AG20443 (cell line): ENCODE measurements at places on chromosomes 1 and 21.
A peak's percentile ranks its signal among the peaks of the same experiment; 100 is the strongest.

DNA sequence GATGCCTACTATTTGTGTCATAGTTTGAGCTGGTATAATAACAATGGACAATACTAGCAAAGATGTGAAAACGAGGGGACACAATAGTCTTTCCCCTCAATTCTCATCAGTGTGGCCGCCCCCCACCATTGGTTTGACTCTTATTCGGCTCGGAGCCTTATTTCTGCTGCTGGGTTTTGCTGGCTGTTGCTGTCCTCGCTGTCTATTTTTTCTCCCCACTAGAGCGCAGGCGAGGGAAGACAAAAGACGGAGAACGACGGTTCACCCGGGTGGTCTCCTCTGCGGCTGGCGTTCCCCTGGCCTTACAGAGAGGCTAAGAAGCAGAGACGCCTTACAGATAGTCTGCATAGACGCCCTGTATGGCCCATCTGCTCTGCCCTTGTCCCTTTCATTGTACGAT lies 19.4 kb downstream of the CLIC6 start:
- DNase-seq = peak; percentile 53

- DNase-seq = no peak
Observed at GRCh38 chr1:12657060-12657884, 13.4 kb downstream of the AADACL4 start.

DNA sequence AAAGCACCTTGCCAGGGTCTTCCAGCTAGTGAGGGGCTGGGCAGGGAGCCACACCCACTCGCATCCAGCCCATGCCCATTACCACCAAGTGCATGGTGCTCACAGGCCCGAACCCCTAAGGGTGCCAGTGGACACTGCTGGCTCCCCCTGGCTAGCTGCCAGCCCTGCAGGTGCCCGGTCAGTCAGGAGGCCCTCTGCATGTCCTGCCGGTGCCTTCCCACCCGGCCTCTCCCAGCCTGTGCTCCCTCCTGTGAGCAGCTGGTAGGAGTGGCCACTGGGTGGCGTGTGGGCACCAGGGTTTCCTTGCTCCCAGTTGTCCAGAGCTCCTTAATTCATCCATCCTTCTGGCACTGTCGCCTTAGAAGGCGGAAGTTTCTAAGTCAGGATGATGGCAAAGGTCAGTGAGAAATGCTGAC lies 33.4 kb downstream of the QSOX1 start:
- peak; percentile 80 for DNase-seq

DNA sequence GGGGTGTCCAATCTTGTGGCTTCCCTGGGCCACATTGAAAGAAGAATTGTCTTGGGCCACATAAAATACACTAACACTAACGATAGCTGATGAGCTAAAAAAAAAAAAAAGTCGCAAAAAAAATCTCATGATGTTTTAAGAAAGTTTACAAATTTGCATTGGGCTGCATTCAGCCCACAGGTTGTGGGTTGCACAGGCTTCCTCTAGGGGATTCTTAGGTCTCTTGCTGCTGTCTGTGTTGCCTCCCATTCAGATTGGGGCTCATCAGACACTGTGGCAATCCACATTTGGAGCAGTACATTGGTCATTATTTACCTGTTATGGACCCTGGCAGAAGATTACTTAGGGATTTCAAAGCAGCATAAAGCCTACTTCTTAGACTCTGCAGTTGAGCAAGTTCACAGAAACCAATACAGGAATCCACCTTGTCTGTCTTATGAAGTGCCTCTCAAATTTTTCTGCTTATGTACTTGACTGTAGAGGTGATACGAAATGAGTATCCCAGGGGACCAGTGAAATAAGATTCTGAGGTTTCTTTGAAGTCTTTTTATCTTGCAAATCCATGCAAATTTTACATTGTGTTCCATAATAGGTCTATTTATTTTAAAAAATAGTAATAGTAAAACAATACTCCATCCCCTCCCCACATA lies 205.5 kb downstream of the RPS6KC1 start:
- DNase-seq = no peak

- no peak for DNase-seq
Observed at GRCh38 chr1:225815526-225816178, 5.7 kb downstream of the EPHX1 start.

- no peak for DNase-seq
Observed at GRCh38 chr1:243435836-243436235, 180.0 kb downstream of the SDCCAG8 start.

DNA sequence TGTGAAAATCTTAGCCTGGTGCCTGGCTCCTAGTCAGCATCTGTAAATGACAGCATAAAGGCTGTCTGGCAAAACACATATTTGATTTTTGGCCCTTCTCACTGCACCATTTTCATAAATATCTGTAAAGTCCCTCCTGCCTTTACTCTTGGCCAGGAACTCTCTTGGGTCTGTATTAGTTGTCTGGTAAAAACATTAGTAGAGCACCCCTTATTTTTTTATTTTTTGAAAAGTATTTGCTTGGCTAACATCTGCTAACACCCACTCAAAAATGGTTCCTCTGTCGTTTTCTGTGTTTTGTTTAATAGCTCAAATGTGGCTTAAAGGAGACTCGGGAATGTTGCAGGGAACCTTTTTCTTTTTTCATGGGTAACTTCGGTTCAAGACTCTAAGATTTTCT lies 293.4 kb downstream of the HMCN1 start:
- DNase-seq = no peak

GRCh38 chr21:40678681-40679284 lies 168.2 kb downstream of the DSCAM start:
- DNase-seq = no peak

DNA sequence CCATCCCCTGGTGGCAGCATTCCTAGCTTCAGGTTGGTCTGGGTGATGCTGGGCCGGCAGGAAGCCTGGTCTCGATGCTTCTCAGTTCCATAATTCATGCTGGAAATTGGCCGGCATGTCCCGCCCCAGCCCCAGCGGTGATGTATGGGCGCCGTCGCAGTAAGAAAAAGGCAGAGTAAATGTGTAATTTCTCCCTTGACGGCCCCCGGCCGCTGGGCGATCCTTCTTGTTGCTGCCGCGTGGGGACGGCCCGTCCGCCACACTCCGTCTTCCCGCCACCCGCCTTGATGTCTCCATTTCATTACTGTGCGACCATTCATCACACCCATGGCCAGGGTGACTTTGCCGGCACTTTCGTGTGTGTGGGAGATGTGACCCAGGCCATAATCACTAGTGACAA lies 8.5 kb downstream of the DMAP1 start:
- DNase-seq = no peak

GRCh38 chr21:40351006-40351405 lies 483.8 kb downstream of the PCP4 start:
- DNase-seq = no peak

DNA sequence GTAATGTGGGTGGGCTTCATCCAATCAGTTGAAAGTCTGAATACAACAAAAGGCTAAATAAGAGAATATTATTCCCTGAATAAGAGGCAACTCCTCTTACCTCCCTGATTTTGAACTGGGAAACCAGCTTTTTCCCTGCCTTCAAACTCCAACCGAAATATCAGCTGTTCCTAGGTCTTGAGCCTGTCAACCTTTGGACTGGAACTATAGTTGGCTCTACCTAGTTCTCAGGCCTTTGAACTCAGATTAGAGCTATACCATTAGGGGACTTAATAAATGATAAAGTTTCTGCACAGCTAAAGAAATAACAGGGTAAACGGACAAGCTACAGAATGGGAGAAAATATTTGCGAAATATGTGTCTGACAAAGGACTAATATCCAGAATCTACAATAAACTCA lies 43.8 kb upstream of the BEND5 start:
- no peak for DNase-seq

DNA sequence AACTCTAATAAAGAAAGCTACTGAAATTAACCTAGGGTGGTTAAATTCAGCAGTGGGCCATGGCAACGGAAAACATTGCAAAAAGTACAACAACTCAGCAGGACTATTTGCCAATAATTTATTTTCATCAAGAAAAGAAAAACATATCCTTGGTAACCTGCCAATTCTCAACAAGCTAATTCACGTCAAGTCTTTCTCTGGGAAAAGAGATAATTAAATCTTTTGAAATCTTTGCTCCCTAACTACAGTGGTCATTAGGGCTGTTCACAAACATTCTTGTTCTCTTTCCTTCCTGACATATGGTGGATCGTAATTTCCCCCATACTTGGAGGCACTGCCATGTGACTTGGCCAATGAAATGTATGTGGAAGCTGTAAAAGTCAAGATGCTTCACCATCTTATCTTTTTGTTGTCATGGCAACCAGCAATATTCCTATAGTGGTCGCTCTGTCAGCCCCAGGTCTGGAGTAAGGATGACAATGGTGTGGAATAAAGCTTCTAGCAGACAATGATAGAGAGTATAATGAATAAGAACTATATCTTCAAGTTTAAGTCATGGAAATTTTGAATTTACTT lies 29.6 kb upstream of the ZNF326 start:
- no peak for DNase-seq

GRCh38 chr1:217332431-217333065 lies 298.3 kb downstream of the GPATCH2 start:
- DNase-seq = no peak

DNA sequence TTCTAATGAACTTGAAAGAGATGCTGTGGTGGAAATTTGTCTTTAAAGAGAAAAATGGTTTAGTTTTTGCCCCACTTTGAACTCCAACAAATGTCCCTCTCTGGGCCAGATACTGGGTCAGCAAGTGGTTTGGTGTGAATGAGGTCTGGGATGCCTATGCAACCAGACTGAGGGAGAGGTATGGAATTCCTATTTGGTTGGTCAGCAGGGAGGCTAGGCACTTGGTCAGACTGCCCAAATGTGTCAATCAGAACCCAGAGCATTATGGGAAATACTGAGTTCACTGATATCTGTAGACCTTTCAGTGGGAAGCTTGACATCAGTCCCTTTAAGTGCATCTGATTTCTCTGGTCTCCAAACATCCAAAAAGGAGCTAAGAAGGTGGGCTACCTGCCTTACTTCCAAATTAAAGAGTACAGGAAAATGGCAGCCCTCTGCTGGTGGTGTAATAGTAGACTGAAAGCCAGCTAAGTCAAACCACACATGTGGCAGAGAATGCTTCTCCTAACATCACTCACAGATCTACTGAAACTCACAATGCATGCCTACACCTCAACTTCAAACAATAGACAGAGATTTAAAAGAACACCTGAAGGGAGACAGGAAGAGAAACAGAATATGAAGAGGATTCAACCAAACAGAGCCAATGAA lies 510.1 kb downstream of the PLA2G4A start:
- DNase-seq = no peak

- no peak for DNase-seq
Observed at GRCh38 chr1:185207170-185207569, 50.2 kb downstream of the SWT1 start.

- no peak for DNase-seq
Observed at GRCh38 chr1:91769742-91770141, 116.2 kb downstream of the TGFBR3 start.

GRCh38 chr1:248592655-248593054 lies 4.8 kb downstream of the OR2T10 start:
- DNase-seq = no peak

DNA sequence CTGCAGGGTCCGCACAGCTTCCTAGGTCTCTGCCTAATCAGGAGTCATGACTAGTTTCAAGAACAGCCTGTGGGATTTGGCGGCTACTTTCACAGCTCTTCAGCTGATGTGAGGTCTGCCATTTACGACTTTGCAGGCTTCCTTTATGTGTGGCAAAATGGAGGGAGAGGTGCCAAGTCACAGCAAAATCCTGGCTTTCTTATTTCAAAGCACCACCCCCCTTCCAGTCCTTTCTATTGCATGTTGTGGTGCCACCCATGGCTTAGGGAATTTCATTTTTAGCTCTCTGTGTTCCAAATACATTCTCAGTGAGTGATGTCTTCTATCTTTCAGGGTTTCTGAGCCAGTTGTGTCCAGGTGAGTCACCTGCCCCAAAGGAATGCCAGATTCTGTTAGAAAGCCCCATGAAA lies 75.1 kb upstream of the WLS start:
- no peak for DNase-seq

GRCh38 chr1:155269381-155269780 lies 3.9 kb downstream of the CLK2 start:
- no peak for DNase-seq

DNA sequence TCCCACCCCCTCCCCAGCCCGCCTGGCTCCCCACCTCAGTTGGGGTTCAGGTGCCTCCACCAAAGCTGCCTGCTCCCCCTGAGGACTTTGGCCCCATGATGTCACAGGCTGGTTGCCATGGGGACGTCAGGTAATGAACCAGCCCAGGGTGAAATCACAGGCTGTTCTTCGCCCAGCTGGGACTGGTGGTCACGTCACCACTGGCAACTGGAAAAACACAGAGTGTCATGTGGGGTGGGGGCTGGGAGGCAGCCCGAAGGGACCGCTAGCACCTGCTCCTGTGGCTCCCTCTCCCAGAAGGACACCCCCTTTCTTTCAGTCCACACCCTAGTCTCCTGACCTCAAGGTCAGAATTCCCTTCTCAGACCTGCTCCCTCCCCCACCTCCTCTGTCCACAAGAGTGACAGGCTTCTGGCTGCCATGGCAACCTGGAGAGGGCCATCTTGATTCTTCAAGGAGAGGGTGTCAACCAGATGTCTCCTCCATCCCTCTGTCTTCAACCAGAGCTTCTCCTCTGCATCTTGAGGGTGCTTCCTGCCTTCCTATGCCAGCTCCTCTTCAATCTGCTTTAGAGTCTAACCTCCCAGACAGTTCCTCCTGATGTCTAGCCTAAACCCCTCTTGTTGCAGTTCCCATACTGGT lies 6.2 kb downstream of the FAM131C start:
- no peak for DNase-seq

GRCh38 chr1:185281245-185281644 lies 35.8 kb downstream of the IVNS1ABP start:
- no peak for DNase-seq

DNA sequence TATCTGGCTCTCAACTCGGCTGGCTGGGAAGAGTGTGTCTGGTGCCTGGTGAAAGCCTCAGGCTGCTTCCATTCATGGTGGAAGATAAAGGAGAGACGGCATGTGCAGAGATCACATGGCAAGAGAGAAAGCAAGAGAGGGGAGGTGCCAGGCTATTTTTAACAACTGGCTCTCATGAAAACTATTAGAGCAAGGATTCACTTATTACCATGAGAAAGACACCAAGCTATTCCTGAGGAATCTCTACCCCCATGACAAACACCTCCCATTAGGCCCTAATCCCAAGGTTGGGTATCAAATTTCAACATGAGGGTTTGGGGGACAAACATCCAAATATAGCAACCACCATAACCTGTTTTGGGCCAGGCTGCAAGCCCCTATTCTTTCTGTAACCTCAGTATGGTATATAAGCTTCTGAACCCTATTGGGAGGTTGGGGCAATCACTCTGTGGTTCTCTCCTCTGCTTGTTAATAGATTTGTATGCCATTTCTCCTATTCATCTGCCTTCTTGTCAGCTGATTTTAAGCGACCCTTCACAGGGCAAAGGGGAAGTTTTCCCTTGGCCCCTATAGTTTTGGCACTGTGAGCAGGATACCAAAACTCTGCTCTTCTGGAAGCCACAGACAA lies 179.0 kb upstream of the TNR start:
- no peak for DNase-seq
